Lung microvascular endothelial cell (primary cell): ENCODE measurements at places on chromosomes 13 and 19.
A peak's percentile ranks its signal among the peaks of the same experiment; 100 is the strongest.

- no peak for DNase-seq
Measured at GRCh38 chr13:48636550-48636949, 17.2 kb upstream of the CYSLTR2 start.

GRCh38 chr19:2055931-2056836, 5.1 kb upstream of the MKNK2 start:
- peak; percentile 70 for DNase-seq

- no peak for DNase-seq
Measured at GRCh38 chr19:20912973-20913372, 10.1 kb upstream of the ZNF85 start.

DNA sequence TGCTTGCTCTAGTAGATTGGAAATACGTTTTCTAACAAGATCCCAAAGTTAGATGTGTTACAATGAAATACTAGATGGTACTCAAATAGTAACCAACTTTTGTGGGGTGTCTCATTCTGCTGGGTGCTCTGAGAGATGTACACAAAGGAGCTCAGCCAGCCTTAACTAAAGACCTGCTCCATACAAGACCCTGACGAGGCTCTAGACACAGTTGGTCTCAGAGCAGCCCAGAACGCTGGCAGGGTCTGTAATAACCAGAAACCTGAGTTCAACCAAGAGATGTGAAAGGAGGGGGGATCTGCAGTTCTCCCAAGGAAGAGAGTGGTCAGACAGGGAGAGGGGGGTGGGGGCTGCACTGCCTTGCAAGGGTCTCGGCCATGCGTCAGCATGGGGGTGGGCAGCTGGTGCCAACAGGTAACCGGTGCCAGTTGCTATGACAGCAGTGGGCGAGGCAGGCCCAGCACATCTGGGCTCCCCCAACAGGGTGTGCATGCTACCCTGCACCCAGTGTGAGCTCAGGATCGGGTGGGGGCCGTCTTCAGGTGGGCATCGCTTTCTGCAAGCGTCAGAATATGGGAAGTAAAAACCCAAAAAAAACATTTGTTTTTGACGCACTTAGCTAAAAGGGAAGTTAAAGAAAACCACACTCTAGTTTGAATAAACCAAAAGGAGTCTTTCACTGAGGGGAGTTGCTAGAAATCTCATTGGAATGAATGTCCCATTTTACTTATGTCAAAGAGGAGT, 68.0 kb upstream of the GPR183 start:
- DNase-seq = no peak

GRCh38 chr13:112345826-112346172, 30.4 kb upstream of the SPACA7 start:
- DNase-seq = no peak

- DNase-seq = no peak
Measured at GRCh38 chr19:10987571-10988297, 26.9 kb downstream of the SMARCA4 start.

DNA sequence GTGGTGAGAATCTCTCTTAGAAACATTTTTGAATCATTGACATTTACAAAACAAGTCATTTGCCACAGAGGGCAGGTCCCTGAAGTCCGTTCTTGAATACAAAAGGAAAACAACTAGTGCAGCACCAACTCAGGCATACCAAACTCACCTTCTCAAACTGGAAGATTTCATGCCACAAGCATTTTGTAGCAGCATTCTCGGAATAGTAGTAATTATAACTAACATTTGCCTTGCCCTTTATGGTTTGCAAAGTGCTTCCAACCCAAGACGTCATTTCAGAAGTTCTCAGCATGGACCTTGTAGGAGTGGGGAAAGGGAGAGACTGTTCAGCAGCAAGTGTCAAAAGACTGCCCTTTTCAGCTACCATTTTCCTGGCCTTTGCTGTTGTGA, 344.6 kb downstream of the RFC3 start:
- no peak for DNase-seq

DNA sequence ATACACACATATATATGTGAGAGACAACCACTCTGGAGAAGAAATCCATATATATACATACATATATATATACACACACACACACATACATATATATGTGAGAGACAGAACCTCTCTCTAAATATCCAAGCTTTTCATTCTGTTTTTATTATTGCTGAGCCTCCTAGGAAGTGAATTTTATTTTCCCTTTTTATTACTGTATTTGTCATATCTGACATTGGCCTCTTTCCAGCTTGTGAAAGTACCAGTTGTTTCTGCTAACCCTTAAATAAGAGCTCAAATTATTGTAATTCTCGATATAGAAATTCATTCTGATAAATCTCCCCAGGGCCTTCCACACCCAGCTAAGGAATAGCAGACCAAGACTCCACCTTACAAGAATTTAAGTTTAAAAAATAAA, 81.0 kb downstream of the NUFIP1 start:
- DNase-seq = no peak

- DNase-seq = peak; percentile 80
Measured at GRCh38 chr19:41570639-41571112, 5.3 kb upstream of the CEACAM21 start.
